ENCODE measurements at places on chromosomes 1 and 21.
A peak's percentile ranks its signal among the peaks of the same experiment; 100 is the strongest.

GRCh38 chr1:13901039-13901438, 201.1 kb downstream of the PRDM2 start:
- DNase-seq = no peak

GRCh38 chr1:209402697-209403096, 180.8 kb upstream of the CAMK1G start:
- no peak for DNase-seq

GRCh38 chr21:32089766-32090165, 189.1 kb downstream of the MIS18A start:
- DNase-seq = no peak

DNA sequence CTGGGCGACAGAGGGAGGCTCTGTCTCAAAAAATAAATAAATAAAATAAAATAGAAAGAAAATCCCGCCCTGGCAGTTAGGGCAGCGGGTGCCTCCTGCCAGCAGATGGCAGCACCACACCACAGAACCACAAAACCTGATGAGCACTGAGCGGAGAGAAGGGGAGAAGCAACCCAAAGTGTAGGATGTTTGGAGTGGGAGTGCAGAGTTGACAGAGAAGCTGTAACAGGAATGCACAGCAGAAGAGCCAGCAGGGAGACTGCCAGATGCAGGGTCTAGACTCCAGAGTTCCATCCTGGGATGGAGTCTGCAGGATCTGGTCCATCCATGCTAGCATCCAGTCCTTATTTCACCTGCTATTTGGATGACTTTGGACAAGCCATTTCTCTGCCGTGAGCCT, 29.7 kb upstream of the KIRREL1 start:
- peak; percentile 25 for DNase-seq

- no peak for DNase-seq
These were observed 128.2 kb downstream of the EIF4G3 start for GRCh38 chr1:21048462-21048861.

GRCh38 chr21:16124378-16125138, 394.8 kb downstream of the USP25 start:
- no peak for DNase-seq

GRCh38 chr1:99675994-99676393, 30.1 kb downstream of the PALMD start:
- DNase-seq = no peak

DNA sequence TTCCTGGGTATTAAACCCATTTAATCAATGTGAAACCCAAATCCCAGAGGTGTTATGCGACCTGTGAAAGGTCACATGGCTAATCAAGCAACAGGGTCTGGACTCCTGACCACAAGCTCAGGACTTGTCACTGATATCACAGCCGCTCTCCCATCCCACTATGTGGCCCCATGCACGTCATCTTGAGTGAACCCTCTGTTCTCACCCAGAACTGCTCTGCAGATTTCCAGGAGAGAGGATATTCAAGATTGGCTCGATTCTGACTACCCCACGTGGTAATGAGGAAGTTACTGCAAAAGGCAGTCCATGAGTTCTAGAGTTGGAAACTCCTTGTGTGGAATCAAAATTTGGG, 173.5 kb upstream of the ETV3 start:
- no peak for DNase-seq

DNA sequence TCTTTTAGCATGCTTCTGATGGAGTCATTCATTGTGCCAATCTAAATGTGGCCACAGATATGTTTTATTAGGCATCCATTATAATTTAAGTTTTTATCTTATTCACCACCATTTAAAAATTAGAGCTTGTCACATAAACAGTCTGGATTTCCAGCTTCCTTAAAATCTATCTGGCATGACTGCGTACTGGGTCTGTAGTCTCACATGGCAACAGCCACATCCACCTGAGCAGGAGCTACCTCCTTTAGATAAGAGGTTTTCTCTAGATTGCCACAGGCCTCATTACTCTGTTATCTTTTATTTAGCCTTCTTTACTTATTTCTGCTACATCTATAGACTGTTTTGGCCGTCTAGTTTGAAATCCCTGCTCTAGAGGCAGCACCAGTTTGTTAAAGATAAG, 29.1 kb downstream of the B3GALT2 start:
- no peak for DNase-seq
